ENCODE measurements at places on chromosomes 13 and 19. TPM values are rescaled to one million over a fixed set of nuclear protein-coding genes. Genes with fewer than 3 reads are reported as not detected.

Gene ZNF738
- 12.6 TPM for total RNA-seq

Gene C19orf67
- not detected for total RNA-seq

Gene FCGBP
- 0.93 TPM for total RNA-seq

GRCh38 chr19:9885077-9885552 is 50.0 kb downstream of the PIN1 start:
- no peak for DNase-seq

DNA sequence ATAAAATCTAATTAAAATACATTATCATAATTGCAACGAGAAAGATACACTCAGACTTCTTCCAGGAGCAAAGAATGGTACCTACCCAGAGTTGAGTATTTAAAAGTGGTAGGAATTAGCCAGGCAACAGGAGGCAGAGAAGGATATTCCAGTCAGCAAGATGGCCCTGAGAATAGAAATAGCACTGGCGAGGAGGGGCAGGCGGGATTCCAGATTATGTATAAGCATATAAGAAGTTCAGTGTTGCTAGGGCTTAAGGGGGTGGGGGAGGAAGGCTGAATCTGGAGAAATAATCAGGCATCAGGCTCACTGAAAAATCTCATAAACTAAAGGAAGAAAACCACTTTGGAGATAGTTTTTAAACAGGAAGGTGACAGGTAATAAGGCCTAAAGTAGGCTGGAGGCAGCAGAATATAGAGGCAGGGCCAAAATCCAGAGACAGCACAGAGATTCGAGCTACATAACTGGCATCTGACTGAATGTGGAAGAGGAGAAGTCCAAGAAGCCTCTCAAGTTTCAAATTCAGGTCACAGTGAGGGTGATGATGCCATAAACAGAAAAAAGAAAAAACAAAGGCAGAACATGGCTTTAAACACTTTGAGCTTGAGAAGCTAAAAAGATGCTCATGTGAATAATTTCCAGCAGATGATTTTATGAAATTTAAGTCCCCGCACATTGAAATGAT is 7.5 kb downstream of the KPNA3 start:
- DNase-seq = no peak
